ENCODE measurements at places on chromosomes 4 and X. TPM values are rescaled to one million over a fixed set of nuclear protein-coding genes. Genes with fewer than 3 reads are reported as not detected.

The KDR gene
- total RNA-seq: 0.28 TPM

The CD38 gene
- total RNA-seq: 0.14 TPM

The FAM9C gene
- total RNA-seq: under 0.01 TPM

The EREG gene
- total RNA-seq: 8.4 TPM

The SPANXC gene
- total RNA-seq: not detected

The F11 gene
- not detected for total RNA-seq

The CSAG2 gene
- not detected for total RNA-seq

The CXCL3 gene
- 18.5 TPM for total RNA-seq

The ODAPH gene
- total RNA-seq: not detected

All from smooth muscle cell of bladder (primary cell).